ENCODE measurements at places on chromosomes 6 and 20. TPM values are rescaled to one million over a fixed set of nuclear protein-coding genes. Genes with fewer than 3 reads are reported as not detected.

PCK1 gene
- not detected for total RNA-seq

DDX43 gene
- 0.95 TPM for total RNA-seq

ZNF334 gene
- 1.6 TPM for total RNA-seq

LAMA2 gene
- 0.99 TPM for total RNA-seq

CDH26 gene
- total RNA-seq, result not detected

SFT2D1 gene
- total RNA-seq, result 21.2 TPM

ID4 gene
- not detected for total RNA-seq

SEMG2 gene
- total RNA-seq, result not detected
